ENCODE measurements at places on chromosomes 4 and X.

- DNase-seq: no peak
Measured at GRCh38 chr4:119726505-119726904, 97.9 kb upstream of the PDE5A start.

DNA sequence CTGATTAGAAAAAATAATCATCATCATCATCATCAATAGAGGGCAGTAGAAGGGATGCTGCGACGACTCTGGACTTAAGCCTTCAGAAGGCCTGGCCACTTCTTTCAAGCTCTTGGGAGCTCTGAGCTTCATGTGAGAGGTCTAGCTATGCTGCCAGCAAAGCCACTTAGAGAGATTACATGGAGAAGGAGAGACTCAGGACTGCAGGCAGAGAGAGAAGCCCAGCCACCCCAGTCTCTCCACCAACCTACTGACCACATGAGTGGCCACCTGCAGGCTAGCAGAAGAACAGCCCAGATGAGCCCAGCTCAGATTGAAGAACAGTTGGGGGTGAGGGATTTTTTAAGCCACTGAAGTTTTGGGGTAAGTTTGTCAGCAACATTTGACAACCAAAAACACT, 17.1 kb upstream of the TMEM150C start:
- no peak for DNase-seq

DNA sequence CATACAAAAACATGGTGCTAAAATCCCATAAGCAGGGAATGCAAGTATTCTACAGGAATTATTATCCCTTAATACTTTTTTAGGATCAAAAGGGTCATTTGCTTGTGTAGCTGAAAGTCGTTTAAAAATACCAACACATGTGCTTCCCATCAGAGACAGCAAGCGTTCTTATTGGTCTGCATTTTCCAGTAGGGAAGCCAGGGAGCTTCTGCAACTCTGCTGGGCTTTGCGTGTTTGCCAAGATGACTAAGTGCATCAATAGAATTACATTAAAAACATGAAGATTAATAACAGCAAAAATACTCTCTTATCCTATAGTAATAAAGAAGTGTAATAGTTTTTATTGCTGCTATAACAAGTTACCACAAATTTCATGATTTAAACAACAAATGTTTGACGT, 111.2 kb downstream of the QDPR start:
- DNase-seq: no peak

DNA sequence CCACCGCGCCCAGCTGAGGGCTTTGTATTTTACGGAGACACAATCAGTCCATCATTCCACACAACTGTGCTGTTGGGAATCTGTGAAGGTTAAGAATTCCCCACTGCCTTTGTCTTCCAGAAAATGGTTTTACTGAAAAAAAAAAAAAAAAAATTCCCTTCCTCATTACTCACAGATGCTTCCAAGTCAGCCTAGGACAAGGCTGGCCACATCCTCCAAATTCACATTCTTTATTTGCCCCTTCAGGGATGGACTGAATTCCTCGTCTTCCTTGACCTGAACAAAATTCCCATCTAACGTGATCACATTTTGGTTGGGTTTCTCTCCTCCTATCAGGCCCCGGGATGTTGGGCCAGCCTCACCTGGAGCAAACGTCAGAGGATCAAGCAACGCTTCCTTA, 130.3 kb downstream of the DHRSX start:
- DNase-seq: no peak

DNA sequence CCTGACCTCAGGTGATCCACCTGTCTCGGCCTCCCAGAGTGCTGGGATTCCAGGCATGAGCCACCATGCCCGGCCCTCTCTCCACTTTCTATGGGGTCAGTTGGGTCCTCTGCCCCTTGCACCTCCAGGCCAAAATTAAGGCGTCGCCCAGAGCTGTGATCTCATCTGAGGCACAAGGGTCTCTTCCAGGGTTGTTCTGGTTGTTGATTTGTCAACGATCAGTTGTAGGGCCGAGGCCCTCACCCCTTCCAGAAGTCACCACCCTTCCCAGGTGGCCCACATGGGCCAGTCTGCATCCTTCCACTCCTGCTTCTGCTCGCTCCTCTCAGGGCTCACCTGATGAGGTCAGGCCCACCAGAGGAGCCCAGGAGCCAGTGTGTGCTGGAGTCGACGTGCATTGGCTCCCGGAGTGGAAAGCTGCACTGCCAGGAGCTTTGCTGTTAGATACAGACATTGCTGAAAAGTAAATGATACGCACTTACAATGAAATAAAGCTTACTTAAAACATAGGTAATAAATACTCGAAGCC, 14.3 kb upstream of the TMEM271 start:
- no peak for DNase-seq

GRCh38 chrX:18828832-18829404, 121.5 kb downstream of the PPEF1 start:
- DNase-seq: peak; percentile 3

Measured in SW480 (cell line).